ENCODE measurements at places on chromosomes 2 and 18.

- no peak for DNase-seq
These were observed 184.4 kb downstream of the MYO3B start for GRCh38 chr2:170362313-170362870.

DNA sequence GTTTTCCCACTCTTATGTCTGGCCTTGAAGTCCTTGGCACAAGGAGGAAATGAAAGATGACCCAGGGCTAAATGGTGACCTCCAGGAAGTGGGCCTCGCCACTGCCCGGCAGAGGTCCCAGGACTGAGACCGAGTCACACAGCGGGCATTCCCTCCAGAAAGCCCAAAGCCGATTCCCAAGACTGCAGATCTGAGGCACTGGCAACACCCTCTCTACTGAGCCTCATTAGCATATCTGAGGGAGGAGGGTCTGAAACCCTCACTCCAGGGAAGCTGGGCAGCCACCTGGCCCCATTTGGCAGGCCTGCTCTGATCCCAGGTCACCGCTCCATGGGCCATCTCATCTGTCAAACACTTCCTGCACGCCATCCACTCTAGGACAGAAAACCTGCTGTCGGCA lies 29.1 kb downstream of the FAM178B start:
- no peak for DNase-seq

GRCh38 chr2:169107645-169108044 lies 38.3 kb downstream of the DHRS9 start:
- no peak for DNase-seq

DNA sequence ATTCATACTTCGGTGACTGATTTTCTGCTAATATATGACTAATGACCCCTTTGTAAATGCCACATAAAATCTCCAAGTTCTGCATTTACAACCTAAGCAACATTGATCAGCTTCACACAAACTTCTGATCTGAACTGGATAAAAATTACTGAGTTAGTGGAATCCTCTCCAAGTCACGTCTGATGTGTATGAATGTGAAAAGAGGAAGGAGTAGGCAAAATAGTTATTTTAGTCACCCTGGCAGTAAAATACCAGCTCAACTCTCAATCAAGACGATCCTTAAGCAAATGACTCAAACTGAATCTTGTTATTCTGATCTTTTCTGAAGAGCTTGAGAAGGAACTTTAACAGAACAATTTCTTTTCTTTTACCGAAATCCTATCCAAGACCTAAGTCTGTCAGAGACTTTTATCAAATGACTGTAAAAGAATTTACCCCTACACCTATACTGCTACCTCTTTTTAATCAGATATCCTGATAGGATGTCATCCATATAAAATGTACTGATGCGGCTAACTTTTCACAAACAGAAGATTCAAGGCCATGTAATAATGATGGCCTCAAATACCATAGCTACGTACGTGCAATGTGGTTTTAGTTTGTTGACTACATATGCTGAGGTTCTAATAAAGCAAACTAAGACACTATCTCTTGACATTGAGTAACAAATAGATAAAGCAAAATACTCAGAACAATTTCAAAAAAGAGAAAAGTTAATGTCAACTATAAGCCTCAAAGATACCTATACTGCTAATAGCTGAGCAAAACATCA lies 23.7 kb downstream of the CUL3 start:
- no peak for DNase-seq

DNA sequence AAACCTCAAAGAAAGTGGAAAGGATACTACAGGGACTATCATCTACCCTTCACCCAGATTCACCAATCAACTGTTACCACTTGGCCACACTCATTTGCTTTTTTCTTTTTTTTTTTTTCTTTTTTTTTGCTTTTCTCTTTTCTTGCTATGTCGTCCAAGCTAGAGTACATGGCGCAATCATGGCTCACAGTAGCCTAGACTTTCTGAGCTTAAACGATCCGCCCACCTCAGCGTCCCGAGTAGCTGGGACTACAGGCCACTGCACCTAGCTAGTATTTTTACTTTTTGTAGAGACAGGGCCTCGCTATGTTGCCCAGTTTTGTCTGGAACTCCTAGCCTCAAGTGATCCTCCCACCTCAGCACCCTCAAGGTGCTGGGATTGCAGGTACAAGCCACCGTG lies 24.0 kb downstream of the BIN1 start:
- no peak for DNase-seq

DNA sequence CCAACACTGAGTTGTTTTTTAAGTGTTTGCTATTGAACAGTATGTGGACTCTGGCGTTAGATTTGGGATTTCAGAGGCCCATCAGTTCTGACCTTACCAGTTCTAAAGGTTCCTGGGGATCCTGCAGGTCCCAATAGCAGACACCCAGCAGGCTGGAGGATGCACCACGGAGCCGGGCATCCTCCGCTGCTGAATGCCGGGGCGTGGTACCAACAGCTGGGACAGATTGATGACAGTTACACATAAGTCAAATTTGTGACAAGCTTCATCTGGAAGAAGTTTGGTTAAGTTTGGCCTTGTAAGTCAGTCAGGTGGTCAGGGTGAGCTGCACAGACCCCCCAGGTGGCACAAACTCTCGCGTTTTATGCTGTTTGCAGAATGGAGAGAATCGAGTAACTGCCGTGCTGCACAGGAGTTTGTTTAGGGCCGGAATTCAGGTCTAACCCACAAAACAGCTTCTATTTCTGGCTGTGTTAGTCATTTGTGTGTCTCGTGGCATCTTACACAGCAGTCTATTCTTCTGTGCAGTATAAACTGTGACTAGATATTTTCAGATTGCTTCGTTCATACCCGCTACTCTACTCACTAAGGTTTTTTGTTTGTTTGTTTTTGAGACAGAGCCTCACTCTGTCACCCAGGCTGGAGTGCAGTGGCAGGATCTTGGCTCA lies 19.2 kb downstream of the CTDP1 start:
- no peak for DNase-seq
